Kidney epithelial cell (primary cell): ENCODE measurements at places on chromosomes 5 and 9. TPM values are rescaled to one million over a fixed set of nuclear protein-coding genes. Genes with fewer than 3 reads are reported as not detected.

DNA sequence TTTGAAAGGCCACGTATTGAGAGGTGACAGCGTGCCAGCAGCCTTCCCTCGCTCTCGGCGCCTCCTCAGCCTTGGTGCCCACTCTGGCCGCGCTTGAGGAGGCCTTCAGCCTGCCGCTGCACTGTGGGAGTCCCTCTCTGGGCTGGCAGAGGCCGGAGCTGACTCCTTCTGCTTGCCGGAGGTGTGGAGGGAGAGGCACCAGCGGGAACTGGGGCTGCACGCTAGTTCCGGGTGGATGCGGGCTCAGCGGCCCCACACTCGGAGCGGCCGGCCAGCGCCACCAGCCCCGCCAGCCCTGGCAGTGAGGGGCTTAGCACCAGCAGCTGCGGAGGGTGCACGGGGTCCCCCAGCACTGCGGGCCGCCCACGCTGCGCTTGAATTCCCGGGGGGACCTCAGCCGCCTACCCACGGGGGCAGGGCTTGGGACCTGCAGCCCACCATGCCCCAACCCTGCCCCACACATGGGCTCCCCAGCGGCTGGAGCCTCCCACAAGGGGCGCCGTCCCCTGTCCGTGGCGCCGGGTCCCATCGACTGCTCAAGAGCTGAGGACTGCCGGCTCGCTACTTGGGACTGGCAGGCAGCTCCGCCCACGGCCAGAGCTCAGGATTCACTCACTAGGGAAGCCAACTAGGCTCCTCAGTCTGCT, 4.4 kb upstream of the OTULINL start:
- no peak for DNase-seq

- no peak for DNase-seq
Observed at GRCh38 chr9:131263701-131264100, 12.6 kb downstream of the FAM78A start.

DNA sequence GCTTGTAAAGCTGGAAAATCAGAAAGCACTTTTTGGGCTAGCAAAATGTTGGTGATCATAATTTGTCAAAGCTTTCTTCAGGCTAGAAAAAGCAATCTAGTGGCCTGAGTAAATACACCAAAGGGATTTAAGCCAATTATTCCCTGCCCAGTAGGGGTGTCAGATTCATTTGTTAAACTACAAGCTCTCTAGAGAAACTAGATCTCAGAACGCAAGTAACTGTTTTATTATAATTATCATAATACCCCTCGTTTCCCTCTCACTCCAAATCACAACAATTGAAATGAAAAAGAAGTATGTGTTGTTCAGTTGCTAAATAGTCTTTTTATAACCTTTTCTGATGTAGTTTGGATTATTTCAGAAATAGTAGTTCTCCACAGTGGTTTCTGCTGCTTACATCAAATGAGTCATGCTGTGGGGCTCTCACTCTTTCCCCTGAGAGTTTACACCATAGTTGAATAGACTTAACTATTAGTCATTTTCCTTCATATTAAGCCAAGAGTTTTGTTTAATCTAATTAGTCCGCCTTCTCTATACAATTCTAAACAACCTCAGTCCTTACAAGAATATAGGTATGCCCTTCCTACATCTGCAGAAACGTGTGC, 918.6 kb upstream of the DMAC1 start:
- DNase-seq: no peak

Gene ITGA2
- total RNA-seq: 62.0 and 64.7 TPM in 2 replicates

DNA sequence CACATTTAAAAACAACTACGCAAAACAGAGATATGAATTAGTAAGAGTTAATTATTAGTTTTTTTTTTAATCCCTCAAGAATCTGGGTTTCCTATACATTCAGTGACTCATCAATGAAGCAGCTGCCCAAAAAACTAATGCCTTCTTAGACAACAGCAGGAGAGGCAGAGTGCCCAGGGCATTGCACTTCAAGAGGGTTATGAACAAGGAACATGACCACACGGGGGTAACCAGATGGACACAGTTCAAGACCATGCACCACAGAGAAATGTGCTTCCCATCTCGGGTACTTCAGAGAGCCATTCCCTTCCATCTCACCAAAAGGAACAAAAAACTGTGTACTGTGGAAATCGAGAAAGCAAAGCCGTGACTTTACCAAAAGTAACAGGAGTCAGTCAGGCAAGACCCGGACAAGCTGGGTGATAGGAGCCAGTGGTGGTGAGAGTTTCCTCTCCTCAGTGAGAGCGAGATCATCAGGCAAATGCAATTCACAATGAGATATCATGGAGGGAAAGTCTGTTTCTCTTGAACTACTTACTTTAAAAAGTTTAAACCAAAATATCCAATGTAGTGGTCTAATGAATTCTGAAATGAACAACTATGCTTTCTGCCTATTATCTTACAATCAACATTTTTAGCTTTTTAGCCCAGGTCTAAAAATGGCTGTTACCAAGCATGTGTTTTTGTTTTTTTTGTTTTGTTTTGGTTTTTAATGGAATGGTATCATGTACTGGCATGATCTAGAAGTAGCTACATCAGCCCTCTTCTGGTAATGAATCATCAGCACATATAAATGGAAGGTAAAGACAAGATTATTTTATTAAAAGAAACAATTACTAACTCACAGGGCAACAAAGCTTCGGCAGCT, 192.1 kb downstream of the TSSK1B start:
- DNase-seq: no peak

DNA sequence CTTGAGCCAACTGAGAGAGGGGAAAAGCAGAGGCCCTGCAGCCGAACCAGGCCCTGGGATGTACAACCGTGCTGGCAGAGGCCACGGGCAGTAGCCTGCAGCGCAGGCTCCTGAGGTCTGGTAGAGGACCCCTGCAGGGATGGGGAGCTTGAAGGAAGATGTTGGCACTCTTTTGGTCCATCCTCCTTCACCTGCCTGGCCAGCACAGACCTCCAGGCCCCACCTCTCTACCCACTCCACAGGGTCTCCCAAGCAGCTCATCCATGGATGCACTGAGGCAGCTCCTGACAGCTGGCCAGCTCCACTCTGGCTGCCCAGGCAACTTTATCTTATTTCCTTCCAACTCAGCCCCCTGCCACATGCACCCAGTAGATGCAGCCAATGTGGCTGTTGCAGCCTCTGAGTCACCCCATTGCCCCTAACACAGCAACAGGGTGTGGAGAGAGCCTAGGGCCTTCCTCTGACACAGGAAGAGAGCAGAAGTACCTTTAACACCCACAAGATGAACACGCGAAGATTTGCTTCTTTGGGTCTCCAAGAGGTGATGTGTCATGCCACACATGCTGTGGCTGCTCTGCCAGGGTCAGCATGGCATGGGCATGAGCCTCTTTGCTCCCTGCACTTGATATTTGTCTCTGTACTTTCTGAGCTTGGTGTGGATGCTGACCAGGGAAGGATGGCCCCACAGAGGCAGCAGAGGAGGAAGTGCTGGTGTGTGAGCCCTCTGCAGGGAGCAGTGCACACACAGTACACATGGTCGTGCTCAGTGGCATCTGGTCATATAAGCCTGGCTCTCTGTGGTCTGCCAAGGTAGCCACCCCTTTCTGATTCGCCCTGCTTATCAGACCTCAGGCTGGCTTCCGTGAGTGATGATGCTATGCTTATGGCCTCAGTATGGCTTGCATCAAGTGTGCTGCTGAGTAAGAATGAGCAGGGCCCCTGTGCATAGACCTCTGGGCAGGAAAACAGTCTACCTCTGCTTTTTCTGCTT, 117.2 kb downstream of the NRG2 start:
- no peak for DNase-seq

Gene C5orf58
- total RNA-seq: not detected in 2 replicates

- no peak for DNase-seq
Observed at GRCh38 chr5:57947181-57947580, 464.6 kb upstream of the ACTBL2 start.

- DNase-seq: peak; percentile 9
Observed at GRCh38 chr5:78467752-78468357, 107.4 kb downstream of the SCAMP1 start.

- DNase-seq: no peak
Observed at GRCh38 chr5:39062530-39062929, 11.7 kb downstream of the RICTOR start.

Gene ZNF462
- 26.2 and 32.1 TPM in 2 replicates for total RNA-seq

DNA sequence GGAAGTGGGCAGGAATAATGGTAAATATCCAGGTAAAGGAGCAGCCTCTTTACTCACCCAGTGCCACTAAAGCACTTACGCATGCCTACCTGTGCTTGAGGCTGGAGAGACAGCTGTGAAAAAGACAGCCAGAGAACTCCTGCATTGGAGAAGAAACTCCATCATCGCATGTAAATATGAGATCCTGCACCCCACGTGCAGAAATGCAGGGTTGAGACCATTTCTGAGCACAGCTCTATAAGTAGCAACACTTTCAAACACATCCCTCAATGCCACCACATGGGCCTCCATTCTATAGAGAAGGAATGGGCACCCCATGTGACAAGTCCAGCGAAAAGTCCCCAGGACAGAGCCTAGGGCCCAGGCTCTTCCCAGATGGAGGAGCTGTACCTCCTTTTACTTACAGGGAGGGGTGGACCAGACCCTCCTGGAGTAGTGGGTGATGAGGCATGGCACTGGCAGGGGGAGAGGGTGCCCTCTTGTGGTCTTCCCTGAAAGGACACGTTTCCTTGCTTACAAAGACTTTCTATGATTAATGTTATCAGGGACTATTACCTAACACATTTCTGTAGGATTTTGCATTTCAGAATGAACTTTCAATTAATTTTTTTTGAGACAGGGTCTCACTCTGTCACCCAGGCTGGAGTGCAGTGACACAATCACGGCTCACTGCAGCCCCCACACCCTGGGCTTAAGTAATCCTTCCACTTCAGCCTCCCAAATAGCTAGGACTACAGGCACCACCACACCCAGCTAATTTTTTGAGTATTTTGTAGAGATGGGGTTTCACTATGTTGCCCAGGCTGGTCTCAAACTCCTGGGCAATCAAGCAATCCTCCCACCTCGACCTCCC, 55.3 kb upstream of the IL17B start:
- DNase-seq: no peak

Gene ZFP62
- 26.0 and 31.1 TPM in 2 replicates for total RNA-seq

DNA sequence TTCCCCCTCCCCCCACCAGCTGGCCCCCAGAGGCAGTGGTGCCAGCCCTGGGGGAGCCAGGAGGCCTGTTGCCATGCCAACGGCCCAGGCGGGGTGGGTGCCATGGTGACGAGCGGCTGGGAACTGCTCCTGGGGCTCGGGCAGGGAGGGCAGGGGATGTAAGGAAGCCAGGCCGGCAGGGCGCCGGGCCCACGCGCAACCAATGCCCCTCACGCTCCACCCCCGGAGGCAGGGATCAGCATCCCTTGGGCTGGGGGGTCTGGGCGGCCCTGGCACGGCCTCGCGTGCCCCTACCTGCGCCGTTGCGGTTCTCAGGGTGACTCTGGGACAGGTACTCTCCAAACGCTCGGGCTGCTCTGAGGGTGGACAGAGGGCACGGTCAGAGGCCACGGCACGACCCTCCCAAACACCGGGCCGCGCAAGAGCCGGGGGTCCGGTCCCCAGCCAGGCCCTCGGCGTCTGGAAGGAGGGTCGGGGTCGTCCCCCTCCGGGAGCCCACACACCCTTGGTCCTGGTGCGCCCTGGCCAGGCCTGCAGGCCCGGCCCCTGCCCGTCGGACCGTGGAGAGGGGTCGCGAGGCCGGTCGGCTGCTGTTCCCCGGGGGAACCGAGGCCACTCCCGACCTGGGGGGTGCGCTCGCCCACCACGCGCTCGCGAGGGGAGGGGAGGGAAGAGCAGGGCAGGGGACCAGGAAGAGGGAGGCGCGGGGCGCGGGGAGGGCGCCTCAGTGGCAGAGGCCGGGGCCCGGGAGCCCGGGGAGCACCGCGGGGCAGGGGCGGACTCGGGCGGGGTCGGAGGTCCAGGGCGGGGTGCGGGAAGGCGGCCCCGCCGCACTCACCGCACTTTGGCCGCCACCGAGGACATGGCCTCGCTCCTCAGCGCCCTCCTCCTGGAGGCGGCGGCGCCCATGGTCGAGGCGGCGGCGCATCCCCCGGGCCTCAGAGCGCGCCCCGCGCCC, 661 bp downstream of the NSMF start:
- DNase-seq: no peak

DNA sequence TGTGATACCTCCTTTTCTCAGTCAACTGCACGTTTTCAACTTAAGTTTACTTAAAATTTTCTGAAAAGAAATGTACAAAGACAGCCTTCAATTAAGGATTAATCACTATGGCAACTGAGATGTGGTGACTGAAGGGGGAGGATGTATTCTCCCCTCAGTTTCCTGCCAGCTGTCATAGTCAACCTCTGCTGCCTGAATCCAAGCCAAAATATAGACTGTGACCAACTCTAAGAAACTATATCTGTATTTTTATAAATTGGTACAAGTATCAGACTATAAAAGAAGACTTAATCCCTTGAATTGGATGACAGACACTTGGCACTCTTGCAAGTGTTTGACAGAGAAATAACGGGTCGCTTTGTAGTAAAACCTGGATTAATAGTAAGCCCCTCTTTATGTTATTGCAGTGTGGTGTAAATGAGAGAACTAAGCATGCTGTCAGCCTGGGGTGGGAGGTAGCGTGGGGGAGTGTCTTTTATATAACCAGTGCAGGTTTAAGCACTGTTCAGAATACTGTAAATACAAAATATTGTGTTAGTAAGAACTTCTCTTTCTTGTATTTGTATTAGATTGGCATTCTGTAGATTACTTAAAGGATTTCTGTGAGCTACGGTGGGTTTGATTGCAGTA, 106.4 kb downstream of the ERCC6L2 start:
- DNase-seq: no peak

GRCh38 chr9:76716085-76716672, 48.1 kb upstream of the PCA3 start:
- no peak for DNase-seq

Gene ALDOB
- not detected in 2 replicates for total RNA-seq

- DNase-seq: no peak
Observed at GRCh38 chr5:59598547-59598874, 295.0 kb downstream of the PDE4D start.

DNA sequence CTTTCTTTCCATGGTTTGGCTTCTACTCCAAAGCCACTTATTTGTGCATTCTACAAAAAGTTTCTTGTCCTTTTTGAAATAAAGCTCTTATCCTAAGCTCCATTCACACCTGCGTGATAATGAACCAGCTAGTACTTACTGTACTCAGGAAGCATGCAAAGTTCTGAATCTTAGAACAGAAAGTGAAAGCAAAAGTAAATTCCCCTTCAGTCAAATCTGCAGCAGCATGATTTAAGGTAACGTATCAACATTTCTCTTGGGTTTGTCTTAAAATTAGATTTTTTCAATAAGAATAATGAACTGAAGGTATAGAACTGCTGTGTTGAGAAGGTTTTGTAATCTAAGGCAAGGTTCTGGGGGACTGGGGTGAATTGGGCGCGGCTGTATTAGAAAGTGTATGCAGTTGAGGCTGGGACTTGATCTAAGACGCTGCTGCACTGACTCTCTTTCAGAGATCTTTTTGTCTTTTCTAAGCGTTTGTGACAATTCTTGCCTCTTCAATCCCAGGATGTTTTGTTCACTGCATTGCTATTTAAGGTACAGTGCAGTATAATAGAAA, at the start of gene ERAP2:
ERAP2 (plus strand) TSS at position 209 of the 559 bp plus-strand sequence. CDS start 3,186 bp downstream, outside the sequence.
- no peak for DNase-seq

DNA sequence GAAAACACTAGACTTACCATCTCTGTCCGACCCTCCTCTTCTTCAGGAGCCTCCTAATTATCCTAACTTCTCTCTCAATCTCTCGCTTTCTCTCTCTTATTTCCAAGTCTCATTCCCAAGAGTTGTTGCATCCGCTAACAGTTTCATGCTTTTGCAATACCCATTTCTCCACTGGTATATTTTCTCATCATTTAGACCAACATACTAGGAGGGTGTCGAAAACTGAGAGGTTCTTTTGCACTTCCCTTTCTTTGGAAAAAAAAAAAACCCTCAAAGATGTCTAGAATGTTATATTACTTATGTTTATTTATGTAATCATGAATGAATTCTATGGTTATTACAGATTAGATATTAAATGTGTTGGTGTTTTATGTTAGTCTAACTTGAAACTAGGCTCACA, 35.9 kb downstream of the SPZ1 start:
- DNase-seq: no peak
